ENCODE measurements at places on chromosomes 3 and 15.

DNA sequence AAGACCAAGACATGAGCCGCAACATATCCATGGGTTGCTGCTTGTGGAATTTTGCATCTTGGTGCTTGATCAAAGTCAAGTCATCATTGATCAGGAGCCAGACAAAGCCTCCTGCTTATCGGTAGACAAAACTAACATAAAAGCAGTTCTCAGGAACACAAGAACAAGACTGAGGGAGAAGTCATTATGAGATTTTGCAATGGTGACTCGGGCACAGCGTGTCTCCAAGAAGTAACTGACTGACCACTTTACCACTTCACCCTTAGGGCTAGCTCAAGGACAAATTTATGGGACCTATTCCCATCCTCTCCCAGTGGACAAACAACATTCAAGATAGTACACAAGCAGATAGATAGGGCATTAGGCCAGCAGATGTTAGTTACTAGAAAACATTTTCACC, 68.1 kb upstream of the LIMD1 start:
- no peak for DNase-seq

GRCh38 chr15:68470976-68471375, 39.0 kb upstream of the ITGA11 start:
- no peak for DNase-seq

DNA sequence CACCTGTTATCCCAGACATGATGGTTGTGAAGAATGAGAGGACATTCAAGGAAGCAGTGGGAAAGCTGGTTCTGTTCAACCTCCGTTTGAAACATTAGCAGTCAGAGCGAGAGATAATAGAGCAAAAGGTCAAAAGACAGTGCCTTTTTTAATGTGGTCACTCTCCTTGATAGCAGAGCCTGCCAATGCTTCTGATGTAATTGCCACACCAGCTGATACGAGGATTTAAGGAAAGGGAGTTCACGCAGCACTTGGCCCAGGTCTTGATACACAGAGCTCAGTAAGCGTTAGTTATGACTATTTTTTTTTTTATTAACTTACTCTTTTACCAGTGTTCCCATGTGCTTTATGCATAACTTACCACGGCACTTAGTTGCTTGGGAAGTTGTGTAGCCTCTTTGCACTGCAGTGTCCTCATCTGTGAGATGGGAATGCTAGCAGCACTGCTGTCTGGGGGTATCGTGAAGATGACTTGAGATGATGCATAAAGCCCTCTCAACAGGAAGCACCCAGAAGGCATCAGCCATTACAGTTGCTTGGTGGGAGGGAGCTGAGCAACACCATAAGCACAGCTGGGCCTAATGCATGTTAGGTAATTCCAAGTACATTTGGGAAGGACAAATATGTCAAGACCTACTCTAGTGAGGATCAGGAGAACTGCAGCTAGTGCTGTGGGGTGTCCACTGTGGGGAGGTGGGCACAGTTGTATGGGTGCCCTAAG, 123.3 kb upstream of the RASGRP1 start:
- DNase-seq, result peak; percentile 30

DNA sequence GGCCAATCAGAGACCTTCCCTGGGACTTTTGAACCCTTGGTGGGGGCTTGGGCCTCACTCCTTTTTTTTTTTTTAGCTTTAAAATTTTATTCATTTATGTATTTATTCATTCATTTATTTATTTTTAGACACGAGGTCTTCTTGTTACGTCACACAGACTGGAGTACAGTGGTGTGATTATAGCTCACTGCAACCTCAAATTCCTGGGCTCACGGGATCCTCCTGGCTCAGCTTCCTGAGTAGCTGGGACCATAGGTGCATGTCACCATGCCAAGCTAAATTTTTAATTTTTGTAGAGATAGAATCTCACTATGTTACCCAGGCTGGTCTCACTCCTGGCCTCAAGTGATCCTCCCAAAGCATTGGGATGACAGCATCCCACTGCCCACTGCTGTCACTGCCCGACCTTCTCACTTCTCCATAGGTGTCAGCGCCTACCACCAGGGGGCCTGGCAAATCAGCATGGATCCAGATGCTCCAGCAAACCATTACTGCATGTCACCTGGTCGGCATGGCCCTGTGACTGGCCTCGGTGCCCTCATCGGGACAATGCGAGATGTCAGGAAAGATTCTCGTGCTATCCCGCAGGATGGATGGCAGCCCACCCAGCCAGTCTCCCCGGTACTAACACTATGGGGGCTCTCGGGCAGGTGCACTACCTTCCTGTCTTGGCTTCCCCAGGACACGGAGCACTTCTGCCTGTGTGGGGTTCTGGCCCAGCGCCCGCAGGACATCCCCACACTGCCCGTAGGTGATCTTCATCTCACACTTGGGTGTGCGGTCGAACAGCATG, 3.0 kb downstream of the MYL3 start:
- DNase-seq, result no peak

- no peak for DNase-seq
Measured at GRCh38 chr3:105388176-105388575, 21.5 kb downstream of the ALCAM start.

- DNase-seq, result no peak
Measured at GRCh38 chr15:50137330-50137761, 18.3 kb upstream of the ATP8B4 start.

DNA sequence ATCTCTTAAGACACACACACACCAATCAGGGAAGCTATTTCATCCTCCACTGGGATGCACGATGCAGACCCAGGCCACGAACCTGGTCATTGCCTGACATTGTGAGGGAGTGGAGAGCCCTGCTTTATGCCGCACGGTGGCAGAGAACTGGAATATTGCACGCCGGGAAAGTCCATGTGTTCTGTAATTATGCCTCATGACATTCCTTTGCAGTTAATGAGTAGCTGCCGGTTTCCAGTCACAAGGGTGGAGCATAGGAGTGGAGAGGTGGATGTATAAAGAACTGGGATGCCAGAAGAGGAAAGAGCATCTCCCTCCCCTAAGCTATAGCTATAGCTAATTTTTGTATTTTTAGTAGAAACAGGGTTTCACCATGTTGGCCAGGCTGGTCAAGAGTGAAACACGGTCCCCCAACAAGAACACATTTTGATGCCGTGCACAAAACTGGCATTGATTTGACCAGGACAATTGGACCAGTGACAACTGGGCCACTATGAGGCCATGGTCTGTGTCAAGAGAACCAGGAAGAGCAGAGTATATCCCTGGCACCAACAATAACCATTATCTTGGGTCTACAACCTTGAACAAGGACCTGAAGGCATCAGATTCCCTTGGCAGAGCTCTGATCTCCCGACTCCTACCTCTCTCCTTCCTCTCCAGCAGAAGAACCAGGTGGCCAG, 51.4 kb downstream of the SH3BP5 start:
- no peak for DNase-seq

GRCh38 chr15:36881516-36881915, 218.8 kb downstream of the MEIS2 start:
- no peak for DNase-seq

GRCh38 chr15:55334997-55335396, 16.0 kb downstream of the PIGB start:
- DNase-seq, result no peak

GRCh38 chr3:140955645-140956044, 14.0 kb downstream of the SLC25A36 start:
- no peak for DNase-seq

DNA sequence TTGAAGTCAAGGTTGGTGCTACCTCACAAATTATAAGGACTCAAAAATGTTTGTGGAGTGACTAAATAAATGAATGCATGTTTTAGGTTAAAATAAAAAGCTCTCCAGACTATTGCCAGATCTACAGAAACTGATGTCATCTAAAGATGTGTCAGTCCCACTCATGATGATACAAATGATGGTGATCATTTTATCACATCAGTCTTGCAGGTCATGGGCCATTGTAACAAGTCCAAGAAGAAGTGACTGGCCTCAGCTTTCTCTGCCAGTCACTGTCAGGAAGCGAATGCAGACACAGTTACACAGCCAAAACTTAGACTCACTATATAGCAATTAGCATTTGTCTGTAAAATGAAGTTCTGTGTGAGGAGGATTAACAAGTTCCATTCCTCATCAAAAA, 18.5 kb downstream of the ATP8B4 start:
- no peak for DNase-seq

DNA sequence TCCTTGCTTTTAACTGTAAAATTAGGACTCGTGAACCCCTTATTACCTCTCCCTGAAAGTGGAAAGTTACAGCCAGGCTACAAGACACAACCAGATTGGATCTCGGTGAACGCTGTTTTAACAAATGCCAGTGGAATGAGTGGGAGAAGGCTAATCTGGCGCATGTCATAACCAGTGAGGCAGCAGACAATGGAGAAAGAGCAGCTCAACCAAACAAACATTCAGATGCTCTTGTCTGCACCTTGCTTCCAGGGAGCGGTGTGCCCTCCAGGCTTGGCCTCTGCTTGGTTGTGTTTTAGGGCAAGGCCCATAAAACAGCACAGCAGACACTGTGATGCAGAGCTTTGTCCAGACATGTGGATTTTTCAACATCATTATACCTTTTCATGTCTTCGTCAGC, 45.9 kb upstream of the ATP1B3 start:
- no peak for DNase-seq

DNA sequence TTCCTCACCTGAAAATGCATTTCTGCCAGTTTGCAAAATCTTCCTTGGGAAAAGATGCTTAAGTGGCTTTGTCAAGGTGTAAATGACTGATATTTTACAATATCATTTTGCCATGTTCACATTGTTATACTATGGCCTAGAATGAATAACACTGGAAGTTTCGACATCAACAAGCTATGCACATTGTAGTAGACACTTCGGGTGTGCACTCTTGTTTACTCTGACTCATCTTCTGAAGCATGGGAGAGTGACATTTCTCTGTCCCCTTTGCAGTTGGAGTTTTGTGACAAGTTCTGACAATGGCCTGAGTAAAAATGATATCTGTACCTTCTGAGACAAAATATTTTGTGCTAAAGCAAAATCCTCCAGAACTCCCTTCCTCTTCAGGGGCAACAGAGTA, 567.0 kb upstream of the RGMA start:
- DNase-seq, result no peak

GRCh38 chr3:66430876-66431275, 69.9 kb downstream of the LRIG1 start:
- DNase-seq, result no peak

GRCh38 chr3:133441867-133442270, 42.0 kb downstream of the BFSP2 start:
- peak; percentile 33 for DNase-seq

GRCh38 chr3:72405943-72406566, 442.2 kb downstream of the SHQ1 start:
- no peak for DNase-seq

GRCh38 chr15:93973287-93973686, 258.1 kb upstream of the MCTP2 start:
- DNase-seq, result no peak

GRCh38 chr3:2274526-2274925, 175.9 kb downstream of the CNTN4 start:
- no peak for DNase-seq

- DNase-seq, result no peak
Measured at GRCh38 chr3:66989241-66989640, 8.9 kb upstream of the KBTBD8 start.

DNA sequence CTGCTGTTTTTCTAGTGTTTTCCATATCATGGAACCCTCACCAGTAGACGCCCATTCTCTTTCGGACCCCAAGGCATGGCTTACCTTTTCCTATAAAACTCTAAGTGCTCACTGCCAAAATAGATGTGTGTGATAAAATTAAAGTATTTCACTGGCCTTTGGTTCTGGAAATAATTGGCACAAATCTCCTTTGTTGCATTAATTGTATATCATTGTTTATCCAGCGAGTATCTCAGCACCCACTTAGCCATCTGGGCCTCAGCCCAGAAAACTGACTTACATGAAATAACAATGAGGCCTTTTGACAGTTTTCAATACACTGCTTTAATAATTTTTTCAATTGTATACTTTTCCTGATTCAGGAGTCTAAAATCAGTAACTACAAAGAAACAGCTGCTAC, 105.1 kb downstream of the MECOM start:
- no peak for DNase-seq

GRCh38 chr3:425079-425478, 228.5 kb downstream of the CHL1 start:
- no peak for DNase-seq

DNA sequence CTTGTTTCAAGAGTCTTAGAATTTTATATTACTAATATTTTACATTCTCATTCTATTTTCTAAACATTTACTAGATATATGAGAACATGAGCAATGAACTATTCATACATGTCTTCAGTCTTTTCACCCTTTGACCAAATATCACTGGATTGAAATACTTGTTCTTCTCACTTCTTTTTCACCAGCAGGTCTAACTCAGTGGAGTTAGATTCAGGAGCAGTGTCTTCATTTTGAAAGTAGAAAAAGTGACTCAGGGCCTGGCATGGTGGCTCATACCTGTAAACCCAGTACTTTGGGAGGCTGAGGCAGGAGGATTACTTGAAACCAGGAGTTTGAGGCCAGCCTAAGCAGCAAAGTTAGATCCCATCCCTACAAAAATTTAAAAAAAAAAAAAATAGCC, 70.8 kb downstream of the USP13 start:
- DNase-seq, result no peak

DNA sequence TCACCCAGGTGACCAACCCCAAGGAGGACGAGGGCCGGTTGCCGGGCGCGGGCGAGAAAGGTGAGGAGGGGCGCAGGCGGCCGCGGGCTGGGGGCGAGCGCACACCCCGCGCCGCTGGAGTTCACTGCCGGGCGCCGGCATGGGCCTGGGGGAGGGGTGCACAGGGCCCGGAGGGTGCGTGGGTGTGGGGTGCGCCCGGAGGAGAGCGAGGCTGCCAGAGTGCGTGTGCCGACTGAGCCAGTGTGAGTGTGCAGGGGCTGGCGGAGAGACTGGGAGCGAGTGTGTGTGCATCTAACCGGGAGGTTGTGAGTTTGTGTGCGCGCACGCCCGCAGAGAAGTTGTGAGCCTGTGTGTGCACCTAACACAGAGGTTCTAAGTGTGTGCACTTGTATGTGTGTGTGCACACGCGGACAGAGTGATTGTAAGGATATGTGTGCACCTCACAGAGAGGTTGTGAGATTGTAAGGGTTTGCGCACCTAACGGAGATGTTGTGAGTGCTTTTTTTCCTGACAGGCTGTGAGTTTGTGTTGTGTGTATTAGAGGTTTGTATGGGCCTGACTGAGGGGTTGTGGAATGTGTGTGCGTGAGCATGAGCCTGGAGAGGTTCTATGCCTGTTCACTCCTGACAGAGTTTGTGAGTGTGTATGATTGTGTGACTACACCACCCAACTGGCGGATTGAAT, 681 bp downstream of the CTDSPL start:
- no peak for DNase-seq

DNA sequence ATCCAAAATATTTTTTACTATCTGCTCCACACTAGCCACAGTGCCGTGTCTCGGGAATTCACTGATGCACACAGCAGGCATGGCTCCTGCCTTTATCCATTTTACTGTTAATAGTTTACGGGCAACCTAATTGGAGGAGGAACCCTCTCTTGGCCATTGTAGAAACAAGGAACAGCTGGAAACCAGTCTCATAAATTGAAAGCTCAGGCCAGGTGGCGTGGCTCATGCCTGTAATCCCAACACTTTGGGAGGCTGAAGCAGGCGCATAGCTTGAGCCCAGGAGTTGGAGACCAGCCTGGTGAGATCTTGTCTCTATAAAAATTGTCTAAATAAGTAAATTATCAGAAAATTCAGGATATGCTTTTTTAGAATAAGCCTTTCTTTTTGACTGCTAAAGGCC, 39.0 kb downstream of the IL5RA start:
- no peak for DNase-seq

- DNase-seq, result no peak
Measured at GRCh38 chr3:162077108-162077507, 580.5 kb downstream of the OTOL1 start.

- no peak for DNase-seq
Measured at GRCh38 chr15:37078566-37078965, 21.8 kb downstream of the MEIS2 start.

All from CD4-positive, alpha-beta T cell treated with Interleukin-2 at 100 ng/mL for 4 hours (primary cell).